AML-193 (cell line): ENCODE measurements at places on chromosomes 5 and 9.

DNA sequence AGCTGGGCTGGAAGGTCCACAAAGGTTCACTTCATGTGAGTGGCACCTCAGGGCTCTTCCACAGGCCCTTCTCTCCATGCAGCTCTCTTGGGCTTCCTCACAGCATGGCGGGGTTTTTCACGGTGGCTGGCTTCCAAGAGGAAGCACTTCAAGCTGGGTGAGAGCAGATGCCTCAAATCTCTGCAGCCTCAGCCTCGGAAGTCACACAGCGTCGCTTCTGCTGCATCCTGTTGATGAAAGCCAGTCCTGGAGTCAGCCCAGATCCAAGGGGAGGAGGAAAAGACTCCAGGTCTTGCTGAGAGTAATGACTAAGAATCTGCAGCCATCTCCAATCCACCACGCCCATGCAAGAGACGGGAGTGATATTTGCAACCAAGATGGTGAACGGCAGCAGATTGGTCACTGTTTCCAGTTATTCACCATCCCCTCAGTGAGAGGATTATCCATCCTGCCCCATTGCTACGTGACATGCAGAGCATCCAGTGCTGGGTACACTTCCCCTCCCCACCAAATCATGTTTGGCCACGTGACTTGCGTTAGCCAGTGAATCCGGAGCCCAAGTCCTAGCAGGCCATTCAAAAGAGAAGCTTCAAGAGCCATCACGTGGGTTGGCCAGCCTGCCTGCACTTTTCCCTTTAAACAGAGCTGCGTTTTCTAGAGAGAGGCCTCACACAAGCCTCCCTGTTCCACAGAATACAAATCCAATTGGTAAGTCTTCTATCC is 173.9 kb downstream of the C9orf50 start:
- no peak for DNase-seq

DNA sequence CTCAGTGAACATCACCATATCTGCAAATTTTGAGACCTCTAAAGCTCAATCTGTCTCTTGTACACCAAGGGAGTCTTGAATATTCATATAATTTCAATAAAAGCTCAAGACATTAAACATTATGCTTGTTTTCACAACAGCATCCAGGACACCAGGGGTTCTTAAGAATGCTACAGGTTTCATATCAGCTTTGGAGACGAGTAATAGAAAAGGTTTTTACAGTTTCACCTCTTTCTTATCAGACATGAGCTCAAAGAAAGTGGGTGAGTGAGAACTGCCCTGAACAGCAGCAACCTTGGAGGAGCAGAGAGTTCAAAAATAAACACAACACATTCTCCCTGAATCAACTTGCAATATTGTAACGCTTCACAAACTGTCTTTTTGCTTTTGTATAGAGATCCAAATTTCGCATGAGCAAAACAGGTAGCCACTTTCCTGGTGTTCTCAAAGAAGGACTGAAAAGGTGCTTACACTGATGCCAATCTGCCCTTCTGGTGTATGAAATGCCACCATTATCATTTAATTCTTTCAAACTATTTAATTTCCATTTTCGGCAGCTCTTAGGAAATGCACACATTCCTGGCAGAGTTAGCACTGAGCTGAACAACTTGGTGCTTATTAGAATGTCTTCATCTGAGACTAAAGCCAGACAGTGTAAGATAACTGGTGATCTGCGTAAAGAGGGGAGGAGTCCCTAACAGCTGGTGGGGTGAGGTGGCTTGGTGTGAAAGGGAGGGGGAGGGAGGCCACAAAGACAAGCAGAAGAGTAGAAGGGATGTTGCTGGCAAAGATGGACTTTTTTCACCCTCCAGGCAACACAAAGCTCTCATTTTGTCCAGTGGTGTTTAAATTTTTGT is 535.3 kb downstream of the PDE4D start:
- DNase-seq, result no peak

DNA sequence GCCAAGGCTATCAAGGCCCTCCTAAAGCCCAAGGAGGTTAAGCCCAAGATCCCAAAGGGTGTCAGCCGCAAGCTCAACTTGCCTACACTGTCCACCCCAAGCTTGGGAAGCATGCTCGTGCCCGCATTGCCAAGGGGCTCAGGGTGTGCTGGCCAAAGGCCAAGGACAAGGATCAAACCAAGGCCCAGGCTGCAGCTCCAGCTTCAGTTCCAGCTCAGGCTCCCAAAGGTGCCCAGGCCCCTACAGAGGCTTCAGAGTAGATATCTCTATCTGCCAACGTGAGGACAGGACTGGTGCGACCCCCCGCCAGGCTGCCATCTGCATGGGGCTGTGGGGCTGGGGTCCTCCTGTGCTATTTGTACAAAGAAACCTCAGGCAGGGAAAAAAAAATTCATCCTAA is 3.3 kb downstream of the HOMER1 start:
- DNase-seq, result no peak

GRCh38 chr5:113122053-113122452 is 145.5 kb downstream of the DCP2 start:
- no peak for DNase-seq

DNA sequence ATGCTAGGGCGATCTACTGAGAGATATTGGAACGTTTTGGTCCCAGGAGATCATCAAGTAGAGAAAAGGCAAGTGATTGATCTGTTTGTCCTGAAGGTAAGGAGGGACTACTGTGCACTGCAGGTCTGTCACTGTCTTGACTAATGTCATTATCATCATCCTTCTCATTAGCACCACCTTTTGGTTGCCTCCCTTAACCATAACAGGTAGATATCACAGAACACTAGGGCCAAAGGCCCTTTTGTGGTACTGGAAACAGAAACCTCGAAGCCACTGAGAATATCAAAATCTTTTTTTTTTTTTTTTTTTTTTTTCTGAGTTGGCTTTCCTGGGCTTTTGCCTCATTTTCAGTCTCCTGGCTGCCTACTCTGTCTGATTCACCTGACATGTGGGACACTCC is 134.0 kb downstream of the KCTD16 start:
- DNase-seq, result no peak

DNA sequence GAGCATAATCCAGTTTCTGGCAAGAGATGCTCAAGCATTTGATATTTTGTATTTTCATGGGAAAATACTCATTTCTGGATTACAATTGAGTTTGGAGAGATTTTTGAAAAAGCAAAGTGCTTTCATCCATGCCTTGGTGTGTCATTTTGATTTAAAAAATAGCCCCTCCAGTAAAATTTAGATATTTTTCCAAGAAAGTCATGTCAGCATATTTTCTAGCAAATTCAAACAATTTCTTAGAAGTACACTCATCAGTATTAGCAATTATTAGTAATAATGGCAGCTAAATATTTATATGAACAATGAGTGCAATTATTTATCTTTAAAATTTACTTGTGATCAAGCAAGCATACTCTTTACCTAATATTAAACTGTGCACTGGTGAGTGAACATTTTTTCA is 102.2 kb upstream of the TMEM161B start:
- no peak for DNase-seq

DNA sequence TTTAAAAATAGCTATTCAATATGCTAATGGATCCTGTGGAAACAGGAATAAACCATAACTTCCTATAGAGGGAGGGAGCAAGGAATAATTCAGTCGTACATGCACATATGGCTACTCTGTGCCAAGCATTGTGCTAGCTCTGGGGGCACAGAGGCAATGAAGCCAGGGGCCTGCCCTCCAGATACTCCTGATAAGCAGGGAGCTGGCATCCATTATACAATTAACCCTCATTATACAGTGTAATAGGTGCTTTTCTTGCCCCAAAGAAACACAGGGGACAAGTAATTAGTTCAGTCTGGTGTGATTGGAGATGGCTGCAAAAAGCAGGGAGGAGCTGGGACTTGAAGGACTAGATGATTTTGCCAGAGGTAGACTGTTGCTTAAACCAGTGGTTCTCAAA is 200.4 kb downstream of the SREK1 start:
- no peak for DNase-seq

DNA sequence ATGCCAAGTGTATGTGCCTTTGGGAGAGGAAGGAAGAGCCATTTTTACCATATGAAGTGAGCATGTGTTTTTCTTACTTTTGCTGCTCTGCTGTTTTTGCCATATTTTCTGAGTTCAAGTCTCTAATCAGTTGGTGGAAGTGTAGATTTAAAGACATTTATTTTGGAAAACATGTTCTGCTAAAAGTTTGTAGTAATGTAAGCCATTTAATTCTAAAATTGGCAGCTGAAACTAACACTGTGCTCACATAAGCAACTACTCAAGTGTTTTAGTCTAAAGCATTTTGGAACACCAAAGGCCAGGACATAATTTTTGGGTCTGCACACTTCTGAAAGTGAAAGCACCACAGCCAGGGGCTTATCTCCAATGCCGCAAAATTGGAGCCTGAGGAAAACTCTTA is 363.4 kb upstream of the ZNF608 start:
- DNase-seq, result no peak

GRCh38 chr5:146515473-146516150 is 378 bp downstream of the GPR151 start:
- DNase-seq, result no peak

GRCh38 chr5:126925482-126925881 is 104.9 kb downstream of the MARCHF3 start:
- no peak for DNase-seq

- no peak for DNase-seq
Observed at GRCh38 chr9:137956688-137957385, 79.3 kb downstream of the CACNA1B start.

- no peak for DNase-seq
Observed at GRCh38 chr5:140509898-140510297, 37.6 kb upstream of the EIF4EBP3 start.

DNA sequence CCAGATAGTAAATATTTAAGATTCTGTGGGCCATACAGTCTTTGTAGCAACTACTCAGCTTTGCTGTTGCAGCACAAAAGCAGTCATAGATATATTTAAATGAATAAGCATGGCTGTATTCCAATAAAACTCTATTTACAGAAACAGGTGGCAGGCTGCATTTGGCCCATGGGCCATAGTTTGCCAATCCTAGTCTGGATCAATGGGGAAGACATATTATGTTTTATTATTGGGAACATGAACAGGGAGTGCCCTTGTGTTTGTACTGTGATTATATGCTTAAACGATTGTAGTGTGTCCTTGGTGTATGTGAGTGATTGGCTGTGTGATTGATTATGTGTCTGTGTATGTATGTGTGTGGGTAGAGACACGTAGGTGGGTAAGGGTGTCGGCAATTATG is 12.0 kb upstream of the CCL27 start:
- no peak for DNase-seq

DNA sequence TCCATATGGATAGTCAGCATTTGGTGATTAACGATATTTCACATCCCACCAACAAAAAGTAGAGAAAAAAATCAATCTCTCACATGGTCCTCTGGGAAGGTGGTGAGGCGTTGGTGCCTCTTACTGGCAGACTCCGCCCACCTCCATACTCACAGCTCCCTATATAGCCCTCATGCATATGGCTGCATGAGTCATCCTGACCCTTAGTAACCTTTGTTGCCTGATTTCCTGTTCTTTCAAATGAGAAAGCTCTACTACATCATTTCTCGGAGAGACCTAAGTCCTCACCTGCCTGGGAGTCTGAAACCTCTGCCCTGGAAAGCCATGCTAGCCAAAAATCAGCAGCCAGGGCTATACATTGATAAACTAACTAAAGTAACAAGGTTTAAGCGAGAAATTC is 33.3 kb upstream of the ABCA1 start:
- peak; percentile 26 for DNase-seq

- no peak for DNase-seq
Observed at GRCh38 chr9:109036744-109037680, 23.7 kb upstream of the CTNNAL1 start.

- no peak for DNase-seq
Observed at GRCh38 chr5:162288647-162289296, 221.2 kb downstream of the GABRG2 start.

GRCh38 chr9:89888677-89889076 is 283.9 kb downstream of the GADD45G start:
- no peak for DNase-seq

DNA sequence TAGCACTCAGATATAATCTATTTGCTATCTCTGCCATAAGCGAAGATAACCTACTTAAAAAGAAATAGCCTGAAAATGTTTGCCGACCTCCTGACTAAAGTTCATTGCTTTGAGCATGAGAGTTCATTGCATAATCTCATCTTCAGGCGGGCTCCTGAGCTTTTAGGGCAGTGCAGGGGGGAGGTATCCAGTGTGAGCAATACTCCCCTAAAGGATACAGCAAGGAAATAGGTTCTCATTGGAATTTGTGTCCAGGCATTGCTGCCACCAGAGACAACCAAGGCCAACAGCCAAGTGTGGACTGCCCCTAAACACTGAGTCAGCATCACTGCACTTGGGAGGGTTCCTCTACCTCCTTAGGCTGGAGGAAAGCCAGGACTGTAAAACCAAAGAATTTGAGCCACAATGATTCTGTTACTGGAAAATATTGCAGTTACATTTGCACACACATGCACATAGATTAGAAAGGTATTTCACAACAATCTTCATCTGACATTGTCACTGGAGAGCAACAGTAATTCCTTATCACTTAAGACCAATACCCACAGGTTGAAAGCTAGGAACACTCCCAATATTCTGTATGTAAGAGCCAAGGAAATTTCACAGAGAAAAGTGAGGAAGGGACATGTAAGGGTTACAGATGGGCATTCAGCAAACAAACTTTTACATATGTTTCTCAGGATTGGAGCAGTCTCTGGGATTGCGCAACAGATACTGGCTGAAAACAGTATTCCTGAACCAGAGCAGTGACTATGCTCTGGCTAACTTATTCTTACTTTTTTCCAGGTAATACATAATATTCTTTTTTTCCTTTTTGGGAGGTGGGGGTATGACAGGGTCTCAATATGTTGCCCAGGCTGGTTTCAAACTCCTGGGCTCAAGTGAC is 98.6 kb upstream of the TLE1 start:
- DNase-seq, result no peak

- no peak for DNase-seq
Observed at GRCh38 chr5:57703721-57704120, 221.1 kb upstream of the ACTBL2 start.

GRCh38 chr5:130337179-130337888 is 433.1 kb downstream of the CHSY3 start:
- no peak for DNase-seq

DNA sequence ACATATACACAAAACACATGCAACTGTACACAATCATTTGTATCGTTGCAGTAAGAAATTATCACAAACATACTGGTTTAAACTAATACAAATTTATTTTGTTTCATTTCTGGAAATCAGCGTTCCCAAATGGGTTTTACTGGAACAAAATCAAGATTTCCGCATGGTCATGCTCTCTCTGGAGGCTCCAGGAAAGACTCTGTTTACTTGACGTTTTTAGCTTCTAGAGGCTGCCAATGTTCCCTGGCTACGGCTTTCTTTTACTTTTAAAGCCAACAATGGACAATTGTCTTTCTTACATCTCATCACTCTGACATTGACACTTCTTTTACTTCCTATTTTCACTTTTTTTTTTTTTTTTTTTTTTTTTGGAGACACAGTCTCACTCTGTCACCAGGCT is 793.1 kb downstream of the CDH9 start:
- no peak for DNase-seq

- DNase-seq, result no peak
Observed at GRCh38 chr9:136525841-136526499, 19.9 kb downstream of the NOTCH1 start.

GRCh38 chr5:16934123-16934522 is 2.0 kb downstream of the MYO10 start:
- no peak for DNase-seq
